ENCODE measurements at places on chromosomes 4 and X.
A peak's percentile ranks its signal among the peaks of the same experiment; 100 is the strongest.

GRCh38 chrX:21972721-21973120 lies 32.2 kb downstream of the SMS start:
- peak; percentile 52 for DNase-seq

GRCh38 chr4:155572106-155572703 lies 94.4 kb upstream of the GUCY1A1 start:
- DNase-seq: no peak

DNA sequence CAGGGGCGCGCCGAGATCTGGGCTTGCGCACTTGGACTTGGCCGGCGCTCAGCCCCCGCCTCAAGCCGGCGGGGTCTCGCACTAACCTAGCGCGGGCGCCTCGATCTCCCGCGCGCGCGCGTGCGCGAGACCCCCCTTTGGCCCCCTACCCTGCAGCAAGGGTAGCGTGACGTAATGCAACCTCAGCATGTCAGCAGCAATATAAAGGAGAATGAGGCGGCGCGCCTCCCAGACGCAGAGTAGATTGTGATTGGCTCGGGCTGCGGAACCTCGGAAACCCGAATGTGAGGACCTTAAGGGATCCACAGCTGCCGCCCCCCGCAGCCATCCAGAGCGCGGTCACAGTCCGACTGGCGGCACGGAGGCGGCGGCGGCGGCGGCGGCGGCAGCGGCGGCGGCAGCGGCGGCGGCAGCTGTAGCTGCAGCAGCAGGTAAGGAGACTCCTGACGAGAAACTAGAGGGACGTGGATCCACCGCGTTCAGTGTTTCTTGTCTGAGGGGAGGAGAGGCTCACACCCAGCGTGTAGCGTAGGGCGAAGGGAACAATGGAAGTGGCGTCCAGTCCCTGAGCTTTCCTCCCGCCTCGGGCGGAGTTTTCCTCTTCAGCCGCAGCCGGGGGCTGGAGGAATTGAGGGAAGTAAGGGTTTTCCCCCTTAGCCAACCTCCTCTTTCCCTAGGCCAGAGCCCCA lies at the start of the genes SATL1 and ZNF711:
SATL1 (minus strand) TSS at position 19 of the 689 bp plus-strand sequence. CDS start 134,811 bp downstream, outside the sequence.
ZNF711 (plus strand) TSS at position 231 of the 689 bp plus-strand sequence. CDS start 3,582 bp downstream, outside the sequence.
- peak; percentile 39 for DNase-seq

- no peak for DNase-seq
Observed at GRCh38 chrX:69079268-69079667, 86.0 kb downstream of the PJA1 start.

- no peak for DNase-seq
Observed at GRCh38 chrX:30835373-30835772, 53.7 kb downstream of the TAB3 start.

DNA sequence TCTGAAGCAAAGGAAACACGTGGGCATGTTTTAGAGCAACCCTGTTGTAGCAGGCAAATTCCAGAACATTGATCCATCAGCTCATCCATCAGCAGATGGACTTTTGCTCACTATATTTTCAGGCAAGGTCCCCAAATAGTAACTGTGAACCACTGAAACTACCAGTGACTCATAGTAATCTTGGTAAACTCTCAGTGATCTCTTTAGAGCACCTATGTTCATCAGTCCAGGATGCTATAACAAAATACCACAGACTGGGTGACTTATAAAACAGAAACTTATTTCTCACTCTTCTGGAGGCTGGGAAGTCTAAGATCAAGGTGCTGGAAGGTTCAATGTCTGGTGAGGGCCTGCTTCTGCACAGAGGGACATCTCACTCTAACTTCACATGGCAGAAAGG lies 28.9 kb upstream of the BTC start:
- DNase-seq: no peak

DNA sequence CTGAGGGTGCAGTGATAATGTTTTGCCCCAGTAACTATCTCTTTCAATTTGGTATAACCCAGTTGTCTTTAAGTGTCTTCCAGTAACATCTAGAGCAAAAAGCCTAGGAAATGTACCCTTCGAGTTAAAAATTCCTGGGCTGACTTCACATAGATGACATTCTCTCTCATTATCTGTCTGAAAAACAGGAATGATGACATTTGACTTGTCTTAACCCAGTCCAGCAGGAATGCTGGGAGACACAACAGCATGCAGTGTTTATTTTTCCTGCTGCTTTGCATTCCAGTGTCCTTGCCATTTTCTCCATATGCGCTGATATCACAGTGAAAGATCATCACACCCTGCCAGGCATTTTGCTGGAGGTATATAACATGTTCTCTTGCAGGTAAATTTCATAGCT lies 130.0 kb downstream of the SOWAHB start:
- no peak for DNase-seq

- DNase-seq: no peak
Observed at GRCh38 chr4:160026721-160027120, 923.8 kb downstream of the RAPGEF2 start.

GRCh38 chr4:71290074-71290473 lies 48.7 kb upstream of the SLC4A4 start:
- DNase-seq: no peak

- DNase-seq: peak; percentile 12
Observed at GRCh38 chrX:132612821-132613564, 124.2 kb upstream of the MBNL3 start.

- no peak for DNase-seq
Observed at GRCh38 chr4:77126809-77127208, 30.2 kb upstream of the CCNG2 start.

DNA sequence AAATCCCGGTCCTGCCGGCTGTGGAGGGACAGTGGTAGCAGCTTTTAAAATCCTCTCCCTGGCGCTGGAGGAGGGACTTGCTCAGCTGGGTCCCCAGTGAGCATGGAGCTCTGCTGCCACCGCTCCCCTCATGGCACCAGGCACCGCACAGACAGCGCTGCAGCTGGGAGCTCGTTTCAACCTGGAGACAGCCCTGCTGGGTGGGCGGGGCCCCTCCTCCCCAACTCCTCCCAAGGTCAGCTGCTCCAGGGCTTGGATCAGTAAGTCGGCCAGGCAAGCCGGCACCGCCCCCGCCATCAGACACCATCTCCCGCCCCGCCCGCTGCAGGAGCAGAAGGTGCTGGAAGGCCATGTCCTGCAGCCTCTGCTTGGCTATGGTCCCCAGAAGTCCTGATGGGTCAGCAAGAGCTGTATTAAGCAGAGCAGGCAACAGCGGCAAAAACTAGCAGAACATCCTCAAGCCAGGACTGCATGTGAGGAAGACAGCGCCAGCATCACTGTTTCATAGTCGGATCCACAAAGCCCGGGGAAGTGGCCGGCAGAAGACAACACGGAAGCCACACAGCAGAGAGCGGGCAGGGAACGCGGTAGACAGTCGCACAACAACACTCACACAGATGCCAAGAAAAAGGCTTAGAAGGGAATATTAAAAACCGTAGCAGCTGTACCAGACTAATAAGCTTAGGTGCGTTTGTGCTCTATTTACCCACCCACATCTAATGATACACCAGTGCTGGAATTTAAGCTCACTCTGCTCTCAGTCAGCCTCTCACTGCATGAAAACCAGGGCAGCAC lies 16.2 kb downstream of the ZFYVE28 start:
- no peak for DNase-seq

DNA sequence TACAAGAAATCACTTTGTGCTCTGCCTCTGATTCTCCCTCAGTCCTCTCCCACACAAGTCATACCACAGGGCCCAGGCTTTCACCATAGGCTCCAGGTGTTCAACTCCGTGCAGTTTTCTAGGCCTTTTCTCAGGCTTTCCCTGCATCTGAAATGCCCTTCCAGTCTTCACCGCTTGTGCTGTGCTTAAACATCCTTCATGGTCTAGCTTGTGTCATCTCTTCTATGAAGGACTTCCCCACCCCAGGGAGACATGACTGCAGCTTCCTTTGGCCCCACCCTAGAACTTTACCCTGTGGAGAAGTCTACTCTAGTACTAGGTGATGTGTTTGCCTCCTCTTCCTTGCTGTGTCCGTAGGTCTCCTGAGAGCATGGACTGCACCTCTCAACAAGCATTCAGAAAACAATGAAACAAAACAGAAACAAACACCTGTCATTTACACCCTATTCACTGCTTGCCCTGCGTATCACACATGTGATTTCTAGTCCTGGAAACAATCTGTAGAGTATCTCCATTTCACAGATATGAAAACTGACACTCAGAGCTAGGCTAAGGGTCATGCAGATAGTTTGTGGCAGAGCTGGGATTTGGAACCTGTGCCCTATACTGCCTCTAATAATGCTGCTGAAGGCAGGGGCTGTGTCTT lies 22.7 kb upstream of the LEF1 start:
- DNase-seq: no peak

DNA sequence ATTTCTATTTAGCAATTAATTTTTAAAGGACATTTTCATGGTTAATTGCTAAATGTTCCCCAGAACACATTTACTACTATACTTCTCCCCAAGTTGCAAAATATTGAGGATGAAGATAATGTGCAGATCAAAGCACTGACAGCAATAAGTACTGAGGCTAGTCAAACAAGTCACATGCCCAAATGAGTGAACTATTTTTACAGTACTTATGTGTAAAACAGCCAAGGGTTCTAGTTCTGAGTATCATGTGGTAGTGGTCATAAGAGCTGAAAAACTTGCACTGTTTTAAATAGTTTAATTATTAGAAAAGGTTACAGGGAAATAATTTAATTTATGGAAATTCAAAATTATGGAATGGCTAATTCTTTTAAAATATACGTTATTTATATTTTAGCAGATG lies 3.8 kb downstream of the GALNTL6 start:
- DNase-seq: no peak

- DNase-seq: no peak
Observed at GRCh38 chrX:18491587-18492340, 66.4 kb downstream of the CDKL5 start.

GRCh38 chr4:110270492-110271197 lies 72.2 kb upstream of the ELOVL6 start:
- no peak for DNase-seq

GRCh38 chrX:15952212-15952611 lies 97.6 kb upstream of the AP1S2 start:
- no peak for DNase-seq

GRCh38 chr4:11566444-11567022 lies 137.8 kb upstream of the HS3ST1 start:
- no peak for DNase-seq

GRCh38 chr4:59553063-59553720 lies 1646.9 kb upstream of the ADGRL3 start:
- DNase-seq: no peak

DNA sequence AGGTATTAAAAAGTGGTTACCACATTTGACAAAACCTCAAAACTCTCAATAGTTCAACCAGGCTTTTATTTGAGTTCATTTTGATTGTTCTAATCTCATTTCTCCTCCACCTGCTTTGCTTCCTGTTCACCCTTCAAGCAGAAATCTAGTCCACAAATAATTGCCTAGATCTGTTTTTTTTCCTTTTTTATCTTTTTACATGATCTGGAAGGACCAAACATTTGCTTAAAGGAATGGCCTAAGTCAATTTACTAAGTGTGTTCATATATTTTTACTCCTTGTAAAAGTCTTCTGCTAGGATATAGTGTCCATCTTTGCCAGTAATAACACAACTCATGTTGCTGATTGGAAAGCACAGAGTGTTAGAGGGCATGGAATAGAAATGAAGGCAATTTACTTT lies 26.2 kb upstream of the VEGFD start:
- DNase-seq: no peak

All from CD4-positive, alpha-beta T cell treated with Interleukin-4 for 1 hour (primary cell).